ENCODE measurements at places on chromosomes 4 and X. TPM values are rescaled to one million over a fixed set of nuclear protein-coding genes. Genes with fewer than 3 reads are reported as not detected.

Gene FAM47A
- total RNA-seq, result not detected

Gene ITGB1BP2
- total RNA-seq, result 0.61 TPM

Gene TEX13C
- not detected for total RNA-seq

Gene POLR2B
- 72.1 TPM for total RNA-seq

Gene ARX
- total RNA-seq, result 0.34 TPM
